ENCODE measurements at places on chromosomes 7 and 10.

DNA sequence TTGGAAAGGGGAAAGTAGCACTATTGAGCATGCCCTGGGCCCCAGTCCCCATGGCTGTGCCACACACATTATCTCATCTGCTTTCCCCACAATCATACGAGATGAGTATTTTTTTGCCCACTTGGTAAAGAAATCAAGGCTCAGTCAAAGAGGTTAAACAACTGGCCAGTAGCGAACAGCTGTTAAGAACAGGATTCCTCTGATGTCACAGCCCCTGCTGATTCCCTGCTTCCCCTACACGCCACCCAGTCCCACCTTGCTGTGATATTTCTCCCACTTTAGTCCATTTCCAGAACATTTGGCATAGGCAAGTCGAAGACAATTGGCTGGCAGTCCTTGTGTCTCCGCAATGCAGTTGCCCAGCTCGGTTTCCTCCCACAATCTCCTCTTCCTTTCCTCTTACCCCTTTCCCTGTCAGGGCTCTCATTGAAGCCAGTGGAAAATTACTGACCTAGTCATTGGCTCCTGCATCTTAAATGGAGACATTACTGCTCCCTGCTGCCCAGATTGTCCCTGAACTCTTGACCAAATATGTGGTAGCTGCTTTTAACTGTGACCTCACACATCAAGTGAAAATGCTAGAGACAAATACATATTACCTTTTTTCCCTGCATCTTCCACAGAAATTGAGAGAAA is 56.5 kb upstream of the EEPD1 start:
- DNase-seq: no peak

DNA sequence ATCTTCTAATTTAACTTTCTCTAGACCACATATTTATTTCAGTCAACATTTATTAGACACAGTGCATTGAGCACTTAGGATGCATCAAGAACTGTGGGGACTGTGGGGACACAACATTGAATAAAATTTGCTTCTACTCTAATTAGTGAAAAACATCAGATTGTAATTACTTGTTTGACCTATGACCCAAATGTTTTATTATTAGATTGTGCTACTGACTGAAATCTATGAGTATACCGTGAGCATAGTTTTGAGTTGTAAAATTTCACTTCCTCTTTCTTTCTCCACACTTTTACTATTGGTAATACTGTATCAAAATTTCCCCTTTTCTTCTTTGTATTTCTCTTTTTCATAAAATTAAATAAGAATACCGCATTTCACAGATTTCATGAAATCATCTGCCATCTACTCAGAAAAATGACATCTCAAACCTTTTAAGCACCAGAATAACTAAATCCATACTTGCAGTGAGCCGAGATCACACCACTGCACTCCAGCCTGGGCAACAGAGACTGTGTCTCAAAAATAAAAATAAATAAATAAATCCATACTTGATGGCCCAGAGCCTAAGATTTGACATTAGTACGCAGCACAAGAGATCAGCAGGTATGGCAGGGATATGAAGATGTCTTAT is 25.4 kb upstream of the INPP5F start:
- DNase-seq: no peak

- DNase-seq: no peak
These were observed 1186.5 kb downstream of the TYW1 start for GRCh38 chr7:68183176-68183575.

DNA sequence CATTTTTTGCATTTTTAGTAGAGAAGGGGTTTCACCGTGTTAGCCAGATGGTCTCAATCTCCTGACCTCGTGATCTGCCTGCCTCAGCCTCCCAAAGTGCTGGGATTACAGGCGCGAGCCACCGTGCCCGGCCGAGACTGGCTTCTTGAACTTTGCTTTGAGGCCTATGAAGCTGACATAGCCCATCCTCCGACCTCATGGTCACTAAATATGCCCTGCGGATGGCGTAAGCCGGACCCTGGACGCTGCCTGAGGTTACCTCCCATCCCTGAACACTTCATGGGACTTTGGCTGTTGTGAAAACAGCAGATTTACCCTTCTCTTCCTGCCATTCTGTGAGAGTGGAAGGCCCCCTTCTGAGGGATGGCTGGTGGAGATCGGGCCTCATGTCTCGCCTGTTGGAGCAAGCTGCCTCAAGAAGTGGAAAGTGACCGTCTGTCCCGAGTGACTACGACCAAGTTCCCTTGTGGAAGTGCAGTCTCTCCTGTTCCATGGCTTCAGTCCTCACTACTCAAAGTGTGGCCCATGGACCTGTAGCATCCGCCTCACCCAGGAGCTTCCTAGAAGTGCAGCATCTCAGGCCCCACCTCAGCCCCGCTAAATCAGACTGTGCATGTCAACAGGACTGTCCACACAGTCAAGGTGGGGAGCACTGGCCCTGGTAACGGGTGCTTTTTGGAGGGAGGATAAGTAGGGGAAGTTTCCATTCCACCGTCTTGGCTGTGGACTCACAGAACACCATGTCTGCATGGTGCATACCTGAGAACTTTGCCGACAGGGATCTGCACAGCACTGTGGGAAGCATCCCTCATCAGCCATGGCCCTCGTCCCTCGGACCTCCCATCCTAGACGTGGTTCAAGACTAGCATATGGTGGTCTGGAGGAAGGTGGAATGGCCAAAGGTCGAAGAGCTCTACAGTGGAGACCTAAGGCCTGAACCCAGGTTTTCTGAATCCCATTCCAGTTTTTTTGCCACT is 210.5 kb upstream of the SHH start:
- DNase-seq: no peak

- DNase-seq: no peak
These were observed 10.9 kb downstream of the MACROH2A2 start for GRCh38 chr10:70063418-70064098.

DNA sequence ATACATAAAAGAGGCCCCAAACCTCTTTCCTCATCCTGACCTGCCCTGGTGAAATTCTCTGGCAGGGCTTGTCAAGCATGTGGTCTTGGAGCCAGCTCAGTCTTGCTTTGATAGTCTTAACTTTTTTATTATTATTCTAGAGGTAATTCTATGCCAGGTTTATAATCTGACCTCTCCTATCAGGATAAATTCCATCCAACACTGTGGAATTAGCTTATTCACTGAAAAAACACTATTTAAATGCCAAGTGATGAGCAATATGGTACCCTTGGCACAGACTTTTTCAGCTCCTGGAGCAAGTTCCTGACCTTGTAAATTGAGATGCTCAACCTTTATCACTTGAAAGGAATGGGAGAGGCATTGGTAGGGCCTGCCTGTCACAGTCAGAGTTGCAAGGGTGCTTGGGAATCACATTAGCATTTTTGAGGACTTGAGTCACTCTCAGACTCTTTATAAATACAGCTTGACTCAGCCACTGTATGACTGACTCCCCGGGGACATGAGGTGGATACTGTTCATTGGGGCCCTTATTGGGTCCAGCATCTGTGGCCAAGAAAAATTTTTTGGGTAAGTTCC is at the start of gene CPA4:
TSS of gene CPA4 (plus strand) at position 480 of the 576 bp plus-strand sequence. CDS start at position 500, 20 bp downstream.
- DNase-seq: no peak

GRCh38 chr10:17144757-17145156 is 15.1 kb upstream of the CUBN start:
- no peak for DNase-seq

DNA sequence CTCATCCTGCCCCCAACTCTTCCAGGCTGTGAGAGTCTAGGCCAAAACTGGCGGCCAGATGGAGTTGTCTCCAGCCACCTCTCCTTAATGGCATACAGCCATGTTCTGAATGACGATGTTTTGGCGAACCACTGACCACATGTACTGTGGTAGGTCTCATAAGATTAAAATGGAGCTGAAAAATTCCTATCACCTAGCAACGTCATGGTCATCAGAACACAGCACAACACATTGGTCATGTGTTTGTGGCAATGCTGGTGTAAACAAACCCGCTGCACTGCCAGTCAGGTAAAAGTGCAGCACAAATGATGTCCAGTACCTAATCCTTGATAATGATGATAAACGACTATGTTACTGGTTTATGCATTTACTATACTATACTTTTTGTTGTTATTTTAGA is 290.0 kb upstream of the MKI67 start:
- no peak for DNase-seq

GRCh38 chr10:73991884-73992245 is 6.1 kb upstream of the VCL start:
- peak; percentile 66 for DNase-seq

DNA sequence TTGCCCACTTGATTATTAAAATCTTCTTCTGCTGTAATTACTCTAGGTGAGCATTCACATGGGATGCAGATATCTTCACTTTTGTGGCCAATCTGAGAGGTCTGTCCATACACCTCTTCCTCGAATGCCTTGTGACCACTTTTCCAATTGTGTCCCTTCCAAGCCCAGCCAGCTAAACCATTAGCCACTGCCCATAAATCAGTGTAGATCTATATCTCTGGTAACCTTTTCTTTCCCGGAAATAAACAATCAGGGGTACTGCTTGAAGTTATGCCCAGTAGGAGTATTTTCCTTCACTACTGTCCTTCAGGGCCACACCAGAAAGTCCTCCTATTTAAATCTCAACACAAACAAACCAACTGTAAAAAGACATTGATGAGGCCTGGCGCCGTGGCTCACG is 104.6 kb upstream of the KCNMA1 start:
- DNase-seq: no peak

DNA sequence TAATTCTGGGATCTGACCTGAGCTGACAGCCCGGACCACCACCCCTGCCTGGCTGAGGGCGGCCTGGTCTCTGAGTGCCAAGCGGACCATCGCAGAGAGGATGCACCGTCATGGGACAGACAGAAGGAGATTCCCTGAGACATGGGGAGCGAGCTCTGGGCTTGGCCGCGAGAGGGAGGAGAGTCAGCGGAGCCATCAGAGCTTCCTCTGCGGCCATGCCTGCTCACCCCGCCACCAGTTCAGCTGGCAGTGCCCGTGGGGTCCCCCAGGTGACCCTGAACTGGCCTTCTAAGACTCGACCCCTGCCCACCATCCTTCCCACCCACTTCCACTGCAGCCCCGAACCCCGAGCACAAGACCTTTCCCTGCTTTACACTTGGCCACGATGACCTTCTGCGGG is 152.8 kb downstream of the TCERG1L start:
- DNase-seq: no peak

- DNase-seq: no peak
These were observed 4.8 kb upstream of the PILRB start for GRCh38 chr7:100352984-100353684.

DNA sequence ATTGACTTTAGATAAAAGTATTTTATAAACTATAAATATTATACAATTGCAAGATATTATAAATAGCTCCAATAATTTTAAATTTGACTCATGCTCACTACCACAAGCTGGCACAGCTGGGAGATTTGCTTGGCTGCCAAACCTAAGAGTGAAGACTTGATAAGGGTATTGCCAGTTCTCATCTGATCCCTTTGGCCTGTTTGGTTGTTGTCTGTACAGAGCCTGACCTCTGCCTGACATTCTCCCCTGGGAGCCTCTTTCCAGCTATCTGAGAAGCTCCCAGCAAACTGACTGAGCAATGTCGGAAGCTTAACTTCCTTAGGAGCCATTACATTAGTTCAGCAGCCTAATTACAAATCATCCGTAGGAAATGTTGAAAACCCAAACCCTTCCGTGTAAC is 10.2 kb upstream of the LMOD2 start:
- DNase-seq: no peak

DNA sequence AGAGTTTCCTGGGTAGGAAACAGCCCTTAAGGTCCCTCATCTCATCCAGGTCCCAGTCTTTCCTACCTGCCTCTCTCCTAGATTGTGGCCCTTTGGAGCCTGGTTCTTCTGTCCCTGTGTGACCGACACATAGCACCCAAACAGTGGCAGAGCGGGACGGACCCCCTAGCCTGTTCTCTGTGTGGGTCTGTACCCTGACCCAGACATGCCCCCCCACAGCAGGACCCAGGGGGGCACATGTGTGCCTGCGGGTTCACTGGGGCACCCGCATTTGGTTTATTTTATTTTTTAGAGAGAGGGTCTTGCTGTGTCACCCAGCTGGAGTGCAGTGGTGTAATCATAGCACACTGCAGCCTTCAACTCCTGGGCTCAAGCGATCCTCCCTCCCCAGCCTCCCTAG is 11.5 kb downstream of the LIMK1 start:
- no peak for DNase-seq

GRCh38 chr10:28478646-28479045 is 54.3 kb upstream of the WAC start:
- no peak for DNase-seq

DNA sequence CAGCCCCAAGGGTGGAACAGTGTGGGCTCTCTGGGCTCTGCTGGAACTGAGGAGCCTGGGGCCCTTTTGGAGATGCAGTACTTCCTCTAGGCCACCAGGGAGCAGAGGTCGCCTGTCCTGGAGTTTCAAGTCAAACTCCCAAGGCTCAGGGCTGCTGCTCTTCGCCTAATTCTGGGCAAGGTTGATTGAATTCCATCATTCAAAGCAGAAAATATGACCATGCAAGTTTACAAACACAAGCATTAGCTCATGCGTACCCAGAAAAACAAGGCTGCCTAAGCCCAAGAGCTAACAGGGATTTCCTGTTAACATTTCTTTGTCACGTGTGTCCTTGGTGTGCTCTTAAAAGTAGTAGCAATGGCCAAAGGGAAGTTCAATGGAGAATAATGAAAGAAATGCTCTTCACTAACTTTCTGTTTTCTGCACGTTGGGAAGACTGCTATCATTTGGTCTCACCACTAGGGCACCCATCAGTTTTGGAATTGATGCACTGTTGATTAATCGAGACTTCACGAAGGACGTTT is 20.1 kb downstream of the LDB3 start:
- peak; percentile 15 for DNase-seq

DNA sequence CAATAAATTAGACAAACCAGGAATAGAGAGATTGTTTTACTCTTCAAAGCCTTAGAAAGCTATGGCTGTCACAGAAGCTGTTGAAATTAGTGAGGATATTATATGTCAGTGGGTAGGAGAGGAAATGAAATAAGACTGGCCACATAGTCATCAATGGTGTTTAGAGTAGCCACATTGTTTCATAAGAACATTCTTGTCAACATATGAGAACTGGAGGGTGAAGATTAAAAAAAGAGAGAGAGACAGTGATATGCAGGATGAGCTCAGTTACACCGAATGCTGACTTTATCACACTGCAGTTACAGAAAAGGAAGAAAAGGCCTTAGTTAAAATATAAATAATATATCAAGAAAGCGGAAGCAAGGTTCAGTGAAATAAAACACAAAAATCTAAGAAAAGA is 412.0 kb downstream of the CNTNAP2 start:
- DNase-seq: no peak

GRCh38 chr7:31763548-31763947 is 76.5 kb downstream of the PPP1R17 start:
- no peak for DNase-seq

DNA sequence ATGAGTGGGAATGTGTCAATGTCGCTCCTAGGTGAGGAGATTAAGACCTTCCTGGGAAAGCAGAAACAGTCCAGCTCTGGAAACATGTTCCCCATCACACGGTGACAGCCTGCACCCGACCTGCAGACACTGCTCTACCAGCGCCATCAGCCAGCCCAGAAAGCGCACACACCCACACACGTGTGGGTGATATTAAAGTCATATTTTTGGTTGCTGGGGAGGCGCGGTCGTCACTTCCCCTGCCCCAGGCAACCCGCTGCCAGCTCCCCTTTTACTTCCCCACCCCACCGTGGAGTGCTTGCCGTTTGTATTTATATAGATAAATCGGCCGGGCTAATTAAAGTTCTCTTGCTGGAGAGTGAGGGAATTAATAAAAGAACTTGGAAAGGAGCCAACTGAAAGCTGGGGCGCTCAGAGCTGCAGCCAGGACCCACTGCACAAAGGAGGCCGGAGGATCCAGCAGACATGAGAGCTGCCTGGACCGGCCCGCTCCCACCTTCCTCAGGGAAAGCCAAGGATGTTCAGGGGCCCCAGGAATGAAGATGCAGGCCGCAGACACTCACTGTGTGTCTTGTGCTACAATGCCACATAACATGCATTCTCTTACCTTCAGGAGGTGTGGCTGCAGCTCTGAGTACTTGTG is 145.2 kb upstream of the UNC5B start:
- no peak for DNase-seq

All from activated T-helper 1 cell treated with Interleukin-2 at 50 U/mL for 16 hours (primary cell).